ENCODE measurements at places on chromosomes 4 and X.

- no peak for DNase-seq
These were observed 128.2 kb upstream of the OTUD4 start for GRCh38 chr4:145308598-145308997.

GRCh38 chr4:4783847-4784246 lies 75.6 kb upstream of the MSX1 start:
- no peak for DNase-seq

DNA sequence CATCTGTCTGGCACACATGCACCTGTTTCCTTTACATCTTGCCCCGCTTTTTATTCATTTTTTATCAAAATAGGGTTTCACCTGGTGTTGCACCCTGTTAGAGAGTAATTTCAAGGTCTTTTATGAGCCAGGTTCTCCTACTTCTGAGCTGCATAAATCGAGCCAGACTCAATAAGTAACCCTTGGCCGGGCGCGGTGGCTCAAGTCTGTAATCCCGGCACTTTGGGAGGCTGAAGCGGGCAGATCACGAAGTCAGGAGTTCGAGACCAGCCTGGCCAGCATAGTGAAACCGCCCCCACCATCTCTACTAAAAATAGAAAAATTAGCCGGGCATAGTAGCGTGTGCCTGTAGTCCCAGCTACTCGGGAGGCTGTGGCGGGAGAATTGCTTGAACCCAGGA lies 1.0 kb upstream of the PPP2R3B start:
- no peak for DNase-seq

GRCh38 chrX:39982948-39983347 lies 114.8 kb downstream of the BCOR start:
- DNase-seq: no peak

DNA sequence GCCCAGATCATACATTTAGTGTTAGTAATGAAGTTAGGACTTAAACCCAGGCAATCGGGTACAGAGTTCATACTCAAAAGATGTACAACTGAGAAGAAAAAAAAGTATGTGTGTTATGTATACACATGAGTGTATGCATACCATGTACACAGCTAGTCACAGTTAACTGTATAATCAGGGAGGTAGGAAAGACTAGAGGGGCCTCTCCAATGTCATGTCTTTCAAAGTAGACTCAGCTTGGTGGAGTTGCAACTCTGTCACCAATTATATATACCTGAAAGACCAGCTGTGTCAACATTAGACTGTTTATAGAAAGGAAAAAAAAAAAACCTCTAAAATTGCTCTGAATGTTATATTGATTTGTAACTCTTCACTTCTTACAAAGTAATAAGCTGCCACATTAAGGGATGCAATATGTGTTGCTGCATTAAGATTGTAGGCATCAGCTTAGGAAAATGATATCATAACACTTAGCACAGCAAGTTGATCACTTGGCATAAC lies 167.5 kb downstream of the DCTD start:
- DNase-seq: no peak

- DNase-seq: no peak
These were observed 104.1 kb downstream of the CPEB2 start for GRCh38 chr4:15106399-15106798.

- no peak for DNase-seq
These were observed 63.1 kb upstream of the CITED1 start for GRCh38 chrX:72368796-72369195.

DNA sequence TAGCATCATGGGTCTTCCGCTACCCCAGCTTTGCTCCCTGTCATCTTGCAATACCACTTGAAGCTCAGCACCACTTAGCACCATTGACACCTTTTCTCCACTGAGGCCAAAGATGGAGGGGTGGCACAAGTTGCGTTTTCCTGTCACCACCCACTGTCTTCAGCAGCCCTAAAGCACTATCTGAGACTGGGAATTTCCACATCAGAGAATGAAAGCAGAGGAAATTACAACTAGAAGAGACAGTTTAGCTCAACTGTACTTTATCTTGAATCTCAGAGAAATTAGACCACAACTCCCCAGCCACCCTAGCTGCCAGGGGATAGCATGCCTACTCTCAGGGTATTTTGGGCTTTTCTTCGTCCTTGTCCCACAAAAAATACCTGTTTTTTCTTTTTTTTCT lies 111.0 kb downstream of the DDIT4L start:
- no peak for DNase-seq

DNA sequence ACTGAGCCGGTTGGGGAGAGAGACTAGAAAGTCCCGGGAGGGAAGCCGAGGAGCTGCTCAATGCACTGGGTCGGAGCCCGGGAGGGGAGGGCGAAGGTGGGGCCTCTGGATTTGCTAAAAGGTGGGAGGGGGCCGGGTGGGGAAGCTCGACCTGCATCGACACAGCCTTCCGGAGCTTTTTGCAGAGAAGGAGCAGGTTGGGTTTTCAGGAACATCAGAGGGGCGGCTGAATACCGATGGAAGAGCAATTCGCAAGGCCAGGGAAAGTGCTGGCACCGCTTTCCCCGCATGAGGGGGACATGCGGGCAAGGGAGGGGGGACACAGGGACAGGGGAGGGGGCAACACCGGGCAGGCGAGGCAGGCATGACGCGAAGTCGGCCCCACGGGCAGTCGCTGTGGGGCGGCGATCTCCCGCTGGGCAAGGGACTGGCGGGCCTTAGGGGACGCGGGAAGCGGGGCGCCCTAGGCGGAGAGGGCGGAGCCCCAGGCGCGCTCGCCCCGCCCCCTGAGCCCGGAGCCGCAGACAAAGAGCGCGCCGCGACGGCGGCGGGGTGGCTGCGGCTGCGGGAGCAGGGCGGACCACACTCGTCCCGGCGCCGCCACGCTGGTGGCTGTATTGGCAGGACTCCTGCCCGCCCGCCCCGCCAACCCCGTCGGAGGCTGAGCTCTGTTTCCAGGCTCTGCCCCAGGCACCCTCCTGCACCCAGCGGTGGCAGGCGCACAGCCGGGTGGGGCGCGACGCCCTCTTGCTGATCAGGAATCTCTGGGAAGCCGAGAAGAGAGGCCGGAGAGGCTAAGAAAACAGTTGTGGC lies 11.6 kb downstream of the PDZD4 start:
- DNase-seq: no peak

DNA sequence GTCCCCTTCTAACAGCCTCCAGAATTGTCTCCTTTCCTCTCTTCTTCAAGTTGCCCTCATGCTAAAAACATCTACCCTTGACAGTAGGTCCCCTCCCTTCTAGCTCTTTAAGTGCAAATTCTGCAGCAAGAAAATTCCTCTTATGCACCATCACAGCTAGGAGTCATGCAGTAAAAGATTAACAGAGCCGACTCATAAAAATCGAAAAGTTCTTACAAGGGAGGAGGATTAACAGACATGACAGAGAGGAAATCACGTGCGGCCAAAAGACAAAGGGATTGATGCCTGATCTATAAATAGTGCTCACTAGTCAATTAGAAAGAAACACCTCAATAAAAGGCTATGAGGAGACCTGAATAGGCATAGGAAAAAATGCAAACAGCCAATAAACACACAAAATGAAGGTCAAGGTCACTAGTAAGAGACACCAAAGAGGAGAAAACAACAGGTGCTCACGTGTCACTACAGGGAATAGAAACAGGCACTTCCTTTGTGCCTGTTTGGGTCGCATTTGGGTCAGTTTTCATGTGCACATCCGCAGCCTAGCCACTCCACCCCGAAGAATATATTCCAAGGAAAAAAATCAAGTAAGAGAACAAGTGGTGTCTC lies 3.4 kb downstream of the RNF212 start:
- no peak for DNase-seq

DNA sequence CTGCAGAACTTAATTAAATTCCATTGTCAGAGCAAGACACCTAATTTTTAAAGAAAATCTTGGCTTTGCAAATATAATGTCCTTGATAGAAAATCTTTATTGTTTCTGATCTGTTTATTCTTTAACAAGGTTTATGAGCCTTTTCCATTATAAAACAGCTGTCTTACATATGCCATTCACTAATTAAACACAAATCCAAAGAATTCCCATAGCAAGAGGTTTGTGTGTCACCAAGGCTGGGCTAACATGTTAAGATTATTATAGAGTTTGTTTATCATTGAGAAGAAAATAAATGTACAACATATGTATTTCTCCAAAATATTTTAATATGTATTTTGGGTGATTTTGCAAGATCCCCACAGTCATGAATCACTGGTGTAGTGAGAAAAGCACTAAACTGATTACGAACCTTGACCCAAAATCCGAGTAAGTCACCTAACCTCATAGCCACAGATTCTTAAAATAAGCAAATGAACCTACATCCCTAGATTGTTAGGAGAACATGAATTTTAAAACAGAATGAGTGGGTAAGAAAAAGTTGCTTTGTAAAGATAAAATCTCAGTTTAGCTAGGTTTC lies 694.8 kb upstream of the INTU start:
- no peak for DNase-seq

DNA sequence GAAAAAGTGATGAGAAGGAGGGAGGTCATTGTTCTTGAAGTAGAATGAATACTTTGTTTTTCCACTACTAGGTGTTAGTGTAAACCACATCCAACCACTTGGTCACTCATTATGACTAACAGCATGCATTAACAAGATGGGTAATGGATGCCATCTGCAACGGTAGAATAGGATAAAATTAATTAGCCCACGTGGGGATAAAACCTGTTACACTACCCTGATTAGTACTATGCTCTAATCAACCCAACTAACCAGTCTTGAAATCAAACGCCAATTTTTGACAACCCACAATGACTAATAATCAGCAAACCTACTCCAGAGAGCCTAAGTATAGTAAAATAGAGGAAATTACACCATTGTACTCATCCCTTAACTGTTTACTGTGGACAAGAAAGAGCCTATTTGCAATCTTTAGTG lies 93.4 kb upstream of the MCF2 start:
- DNase-seq: no peak

GRCh38 chrX:46710927-46711623 lies 47.8 kb downstream of the SLC9A7 start:
- no peak for DNase-seq

- no peak for DNase-seq
These were observed 17.1 kb downstream of the GPR34 start for GRCh38 chrX:41705680-41706374.
